Stimulated activated CD8-positive, alpha-beta memory T cell treated with anti-CD3 and anti-CD28 coated beads, Interleukin-4, amount 100 ng/mL, for 4 hours (primary cell): ENCODE measurements at places on chromosomes 11 and 22.
A peak's percentile ranks its signal among the peaks of the same experiment; 100 is the strongest.

GRCh38 chr11:57349491-57350274 lies 11.5 kb downstream of the P2RX3 start:
- DNase-seq: peak; percentile 49

DNA sequence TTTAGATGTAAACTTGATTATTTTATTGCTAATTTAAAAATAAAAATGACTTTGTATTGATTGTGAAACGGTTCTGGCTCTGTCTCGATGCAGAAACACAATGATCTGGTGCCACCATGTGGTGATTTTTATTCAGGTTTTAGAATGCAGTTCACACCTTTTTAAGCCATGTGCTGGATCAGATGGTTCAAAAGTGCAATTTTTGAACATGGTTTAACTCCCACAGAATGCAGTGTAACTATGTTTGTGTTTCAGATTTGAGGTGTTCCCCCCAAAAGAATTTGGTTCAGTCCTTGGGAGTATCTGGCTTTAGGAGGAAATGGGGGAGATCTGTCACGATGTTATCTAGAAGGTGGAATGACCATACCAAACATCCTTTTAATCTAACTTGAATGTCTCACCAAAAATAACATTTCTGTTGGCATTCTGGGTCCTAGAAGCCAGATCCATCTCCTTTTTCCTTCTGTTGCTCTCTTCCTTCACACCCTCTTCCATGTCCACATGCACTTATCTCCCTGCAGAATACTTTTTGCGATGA lies 7.9 kb downstream of the MRPL16 start:
- no peak for DNase-seq

DNA sequence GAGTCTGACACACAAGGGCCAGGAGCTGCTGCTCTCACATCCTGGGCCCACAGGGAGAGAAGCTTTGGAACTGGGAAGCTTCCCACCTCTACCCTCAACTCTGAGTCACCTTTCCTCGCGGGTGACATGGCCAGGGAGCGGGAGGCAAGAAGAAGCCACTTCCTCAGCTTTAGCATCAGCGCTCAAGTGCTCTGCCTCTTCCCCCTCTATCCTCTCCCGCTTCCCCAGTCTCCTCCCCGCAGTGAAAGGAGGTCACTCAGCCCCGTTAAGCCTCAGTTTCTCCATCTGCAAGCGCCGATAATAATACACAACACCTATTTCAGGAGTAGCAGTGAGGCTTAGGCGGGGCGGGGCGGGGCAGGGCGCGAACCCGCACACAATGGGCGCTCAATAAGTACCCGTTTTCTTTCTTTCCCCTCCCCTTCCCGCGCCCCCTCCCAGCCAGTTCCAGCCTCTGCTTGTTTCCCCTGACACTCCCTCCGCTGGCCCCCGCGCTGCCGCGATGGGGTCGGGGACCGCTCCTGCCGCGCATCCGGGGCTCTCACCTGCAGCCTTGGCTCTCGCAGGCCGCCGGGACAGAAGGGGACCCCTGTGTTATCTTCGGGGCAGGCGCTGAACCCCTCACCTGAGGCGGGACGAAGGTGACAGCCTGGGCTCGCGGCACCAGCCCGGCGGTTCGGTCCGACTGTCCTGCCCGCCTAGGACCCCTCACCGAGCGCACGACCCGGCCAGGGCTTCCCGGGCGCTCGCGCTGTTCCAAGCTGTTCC lies 892 bp downstream of the GDPD5 start:
- no peak for DNase-seq

DNA sequence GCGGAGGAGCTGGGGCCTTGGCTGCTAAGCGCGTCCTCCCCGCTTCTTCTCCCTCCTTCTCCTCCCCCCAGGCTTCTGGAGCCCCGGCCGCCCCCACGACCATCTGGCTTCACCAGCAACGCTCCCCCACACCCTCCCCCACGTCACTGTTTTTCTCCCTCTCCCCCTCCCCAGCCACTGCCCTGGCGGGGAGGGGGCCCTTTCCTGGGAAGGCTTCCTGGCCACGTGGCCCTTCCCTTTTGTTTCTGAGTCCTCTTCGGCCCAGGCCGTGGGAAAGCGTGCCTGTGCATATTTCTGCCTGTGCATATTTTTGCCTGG lies 27.7 kb downstream of the RTN4R start:
- DNase-seq: no peak

- DNase-seq: no peak
Observed at GRCh38 chr22:24180316-24181087, 785 bp upstream of the SUSD2 start.

- no peak for DNase-seq
Observed at GRCh38 chr11:35414311-35414710, 5.0 kb downstream of the SLC1A2 start.

- DNase-seq: no peak
Observed at GRCh38 chr11:660281-660680, 23.2 kb downstream of the DRD4 start.

DNA sequence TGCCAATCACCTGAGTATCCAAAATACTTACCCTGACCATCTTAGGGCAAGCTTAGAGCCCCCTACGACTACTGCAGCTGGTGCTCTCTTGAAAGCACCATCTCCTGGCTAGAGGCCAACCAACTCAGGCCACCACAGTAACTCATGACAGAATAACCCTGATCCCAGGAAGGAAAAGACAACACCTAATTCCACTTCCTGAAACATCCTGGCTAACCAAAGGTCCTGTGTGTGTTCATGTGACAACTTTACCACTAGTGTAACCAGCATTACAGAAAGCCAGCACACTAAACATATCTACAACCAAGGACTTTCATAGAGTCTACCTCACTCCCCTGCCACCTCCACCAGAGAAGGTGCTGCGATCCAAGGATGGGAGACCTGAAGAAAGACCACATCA lies 17.4 kb upstream of the TMEM45B start:
- DNase-seq: no peak

- no peak for DNase-seq
Observed at GRCh38 chr22:40261783-40262182, 84.1 kb downstream of the TNRC6B start.

GRCh38 chr22:37525746-37526350 lies 6.6 kb upstream of the CARD10 start:
- no peak for DNase-seq

GRCh38 chr22:36833073-36833472 lies 16.2 kb upstream of the PVALB start:
- DNase-seq: no peak

DNA sequence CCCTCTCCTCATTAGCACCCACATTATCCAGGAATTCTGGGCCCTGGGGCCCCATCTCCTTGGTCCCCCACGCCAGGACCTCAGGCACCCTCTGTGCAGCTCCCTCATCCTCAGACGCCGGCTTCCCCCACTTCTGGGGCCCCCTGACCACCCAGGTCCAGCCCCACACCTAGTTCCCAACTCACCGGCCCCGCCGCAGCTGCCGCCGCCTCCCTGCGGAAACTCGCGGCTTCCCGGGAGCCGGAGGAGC lies at the start of gene PCSK7:
TSS of gene PCSK7 (minus strand) at position 232 of the 250 bp plus-strand sequence. CDS start 2,229 bp downstream, outside the sequence.
- peak; percentile 32 for DNase-seq

DNA sequence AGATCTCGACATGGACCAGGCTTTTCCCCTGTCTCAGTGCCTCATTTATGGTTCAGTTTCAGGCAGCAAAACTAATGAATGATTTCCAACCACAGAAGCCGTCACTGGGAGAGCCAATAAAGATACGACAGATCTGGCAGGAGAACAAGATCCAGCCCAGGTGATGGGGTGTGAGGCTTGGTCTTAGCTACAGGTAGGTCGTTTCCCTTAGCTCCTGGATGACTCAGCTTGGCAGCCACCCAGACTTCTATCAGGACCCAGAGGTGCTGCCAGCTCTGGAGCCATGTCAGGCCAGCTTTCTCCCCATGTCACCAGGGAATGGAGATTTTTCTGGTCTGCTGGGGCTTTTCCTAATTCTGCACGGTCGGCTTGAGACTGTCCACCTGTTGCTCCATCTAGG lies 36.3 kb upstream of the APOBEC3A start:
- no peak for DNase-seq

- no peak for DNase-seq
Observed at GRCh38 chr11:944711-945470, 19.2 kb downstream of the AP2A2 start.

- no peak for DNase-seq
Observed at GRCh38 chr11:67251841-67252240, 14.4 kb upstream of the GRK2 start.

GRCh38 chr22:47146941-47147340 lies 384.5 kb downstream of the TBC1D22A start:
- no peak for DNase-seq

DNA sequence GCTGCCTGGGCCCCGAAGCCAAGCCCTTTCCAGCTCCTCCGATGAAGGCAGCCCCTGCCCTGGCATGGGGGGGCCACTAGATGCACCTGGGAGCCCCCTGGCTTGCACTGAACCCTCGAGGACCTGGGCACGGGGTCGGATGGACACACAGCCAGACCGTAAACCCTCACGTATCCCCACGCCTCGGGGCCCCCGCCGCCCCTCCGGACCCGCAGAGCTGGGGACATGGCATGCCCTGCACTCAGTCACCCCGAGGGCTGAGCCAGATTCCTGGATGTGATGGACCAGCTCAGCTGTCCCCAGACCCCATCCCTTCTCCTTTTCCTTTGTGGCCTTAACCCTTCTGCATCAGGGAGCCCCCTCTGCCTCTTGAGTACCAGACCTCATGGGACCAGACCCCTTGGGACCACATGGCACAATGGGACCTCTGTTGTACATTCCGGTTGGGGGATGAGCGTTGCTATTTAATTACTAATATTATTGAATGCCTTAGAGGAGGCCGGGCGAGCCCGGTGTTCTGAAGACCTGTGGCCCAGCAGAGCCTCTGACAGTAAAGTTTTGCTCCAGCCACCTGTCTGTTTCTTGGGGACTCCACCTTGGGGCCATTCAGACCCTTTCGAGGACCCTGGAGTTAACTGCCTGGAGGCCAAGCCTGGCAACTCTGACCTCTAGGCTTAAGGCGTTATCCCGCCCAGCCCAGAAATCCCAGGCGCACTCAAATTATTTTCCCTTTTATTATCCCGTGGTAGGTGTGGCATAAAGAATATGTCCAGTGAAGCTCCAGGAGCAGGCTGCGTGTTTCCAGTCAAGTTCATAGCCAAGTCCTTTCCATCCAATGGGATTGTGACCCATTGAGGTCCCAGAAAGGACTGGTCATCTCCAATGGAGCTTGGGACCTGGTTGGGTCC lies 3.0 kb downstream of the RASL10A start:
- no peak for DNase-seq

DNA sequence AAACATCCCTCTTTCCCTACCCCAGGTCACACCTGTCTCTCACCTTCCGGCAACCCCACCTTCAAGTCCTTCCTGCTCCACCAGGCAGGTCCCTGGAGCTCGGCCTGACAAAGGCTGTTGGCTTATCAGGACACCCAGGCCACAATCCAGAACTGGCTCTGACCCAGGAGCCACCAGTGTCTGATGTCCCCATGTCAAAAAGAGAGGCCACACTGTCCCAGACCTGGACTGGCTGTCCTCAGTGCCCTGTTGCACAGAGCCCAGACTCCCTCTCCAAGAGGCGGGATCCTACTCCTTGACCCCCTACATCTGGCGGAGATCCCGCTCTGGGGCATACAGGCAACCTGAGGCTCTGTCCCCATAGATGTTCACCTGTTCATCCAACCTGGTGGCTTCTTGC lies 116.0 kb downstream of the MN1 start:
- DNase-seq: no peak

DNA sequence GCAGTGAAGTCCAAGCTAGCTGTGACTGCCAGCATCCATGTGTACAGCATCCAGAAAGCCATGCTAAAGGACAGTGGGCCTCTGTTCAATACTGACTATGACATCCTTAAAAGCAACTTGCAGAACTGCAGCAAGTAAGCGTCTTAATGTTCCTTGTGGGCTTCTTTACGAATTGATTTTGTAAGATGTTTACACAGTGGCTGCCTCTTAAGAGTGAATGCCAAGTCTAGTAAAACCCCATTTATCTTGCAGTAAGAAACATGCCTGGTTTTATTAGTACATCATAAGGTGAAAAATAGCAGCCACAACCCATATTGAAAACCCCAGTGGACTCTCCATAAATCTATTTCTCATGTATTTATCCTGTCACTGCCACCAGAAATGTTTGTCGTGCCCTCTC lies 20.5 kb downstream of the POLD3 start:
- no peak for DNase-seq

GRCh38 chr11:46480909-46481308 lies 89.3 kb upstream of the CHRM4 start:
- DNase-seq: no peak

GRCh38 chr11:57913715-57914704 lies 109.7 kb upstream of the OR9Q1 start:
- no peak for DNase-seq

DNA sequence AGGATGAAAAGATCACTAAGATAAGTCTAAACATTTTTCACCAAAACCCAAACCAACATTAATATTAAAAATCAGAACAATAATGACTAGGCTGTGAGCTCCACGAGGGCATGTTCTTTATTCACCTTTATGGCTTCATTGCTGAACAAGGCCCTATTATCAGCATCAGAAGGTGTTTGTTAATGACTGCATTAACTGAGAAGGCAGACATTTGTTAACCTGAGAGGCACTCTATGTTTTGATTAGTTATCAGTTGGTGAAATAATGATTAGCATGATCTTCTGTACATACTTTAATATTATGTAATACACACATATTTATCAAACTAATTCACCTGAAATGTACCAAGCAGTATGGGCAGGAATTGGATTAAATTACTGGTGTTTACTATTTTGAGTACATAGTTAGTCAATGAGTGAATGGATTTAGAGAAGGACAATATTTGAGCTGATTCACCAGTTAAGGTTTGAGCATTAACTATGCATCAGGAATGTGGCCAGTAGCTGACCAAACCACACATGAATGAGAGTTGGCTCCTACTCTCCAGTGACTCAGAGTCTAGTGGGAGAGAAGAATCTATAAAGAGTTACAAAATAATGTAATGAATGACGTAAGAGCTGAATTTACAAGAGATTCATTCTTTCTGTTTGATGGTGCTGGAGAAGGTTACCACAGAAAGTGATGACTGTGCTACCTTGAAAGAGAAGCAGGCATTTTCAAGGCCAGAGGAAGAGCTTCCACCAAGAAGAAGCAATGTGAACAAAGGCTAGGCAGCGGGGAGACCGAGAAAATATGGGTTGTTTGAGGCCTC lies 6.7 kb downstream of the IL18 start:
- no peak for DNase-seq

GRCh38 chr22:41702763-41703162 lies 3.5 kb downstream of the MEI1 start:
- no peak for DNase-seq

GRCh38 chr11:16182553-16182952 lies 173.8 kb downstream of the SOX6 start:
- DNase-seq: no peak

DNA sequence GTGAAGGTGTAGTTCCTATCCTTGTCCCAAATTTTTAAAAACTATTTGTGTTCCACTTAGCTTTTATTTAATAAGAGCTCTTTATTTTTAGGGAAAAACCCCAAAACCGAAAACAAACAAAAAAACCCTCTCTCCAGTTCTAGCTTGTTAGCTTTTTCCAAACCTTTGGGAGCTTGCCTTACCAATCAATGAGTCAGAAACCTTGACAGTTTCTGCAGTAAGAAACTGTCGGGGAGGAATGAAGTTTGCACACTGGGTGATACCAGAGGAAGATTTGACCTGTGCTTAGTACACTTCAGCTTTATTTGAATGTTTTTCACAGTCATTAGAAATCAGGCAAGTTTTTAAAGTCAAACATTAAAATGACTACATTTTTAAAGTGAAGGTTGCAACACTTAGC lies 105.0 kb downstream of the FAT3 start:
- DNase-seq: no peak

GRCh38 chr11:123428116-123428715 lies 1.9 kb upstream of the GRAMD1B start:
- DNase-seq: no peak
